ENCODE measurements at places on chromosomes 13 and 19.

DNA sequence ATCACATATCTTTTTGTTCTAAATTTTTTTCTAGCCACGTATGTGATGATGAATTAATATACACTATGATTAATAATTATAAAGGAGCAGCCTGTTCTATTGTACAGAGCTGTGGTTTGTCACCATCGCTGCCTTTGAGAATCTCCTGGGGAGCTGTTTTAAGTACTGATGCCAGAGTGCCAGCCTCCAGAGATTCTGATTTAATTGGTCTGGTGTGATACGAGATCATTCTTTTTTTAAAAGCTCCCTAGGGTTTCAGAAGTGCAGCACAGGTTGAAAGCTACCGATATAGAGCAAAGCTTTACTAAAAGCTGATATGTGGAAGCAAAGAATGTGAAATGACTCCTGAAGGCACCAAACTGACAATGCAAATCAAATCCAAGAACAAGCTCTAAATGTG, 314.7 kb downstream of the ITGBL1 start:
- no peak for DNase-seq

GRCh38 chr19:50661766-50662650, 12.8 kb downstream of the C19orf81 start:
- DNase-seq: no peak

DNA sequence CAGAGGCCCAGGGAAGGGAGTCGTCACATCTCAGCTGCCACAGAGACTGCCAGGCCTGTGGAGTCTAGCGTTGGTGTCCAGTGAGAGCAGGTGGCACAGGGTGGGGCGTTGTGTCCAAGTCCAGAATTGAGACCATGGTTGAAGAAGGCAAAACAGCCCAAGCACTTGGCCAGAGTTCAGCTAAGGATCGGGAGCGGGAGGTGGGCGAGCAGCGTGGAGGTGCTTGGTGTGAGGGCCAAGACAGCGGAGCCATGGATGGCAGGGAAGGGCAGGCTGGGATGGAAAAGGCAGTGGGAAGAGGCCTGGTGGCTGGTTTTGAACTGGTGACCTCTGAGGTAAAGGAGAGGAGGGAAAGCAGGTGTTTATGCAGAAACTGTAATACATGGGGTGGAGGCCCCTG, 8.0 kb downstream of the IGFLR1 start:
- DNase-seq: no peak

- no peak for DNase-seq
These were observed 5.9 kb downstream of the ZSCAN22 start for GRCh38 chr19:58332697-58333096.

GRCh38 chr13:30751183-30751933, 16.0 kb downstream of the ALOX5AP start:
- no peak for DNase-seq

DNA sequence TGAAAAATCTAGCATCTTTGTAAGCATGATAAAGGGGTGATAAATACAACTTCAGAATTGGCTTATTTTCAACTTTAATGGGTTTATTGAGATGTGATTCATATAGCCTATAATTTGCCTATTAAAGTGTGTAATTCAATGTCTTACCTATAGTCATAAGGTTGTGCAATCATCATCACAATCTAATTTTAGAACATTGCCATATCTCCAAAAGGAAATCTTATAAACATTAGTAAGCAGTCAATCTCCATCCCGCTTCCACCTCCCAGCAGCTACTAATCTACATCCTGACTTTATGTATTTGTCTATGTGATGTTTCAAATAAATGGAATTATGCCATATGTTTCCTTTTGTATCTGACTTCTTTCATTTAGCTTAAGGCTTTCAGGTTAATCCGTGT, 145.2 kb upstream of the KLHL1 start:
- no peak for DNase-seq

DNA sequence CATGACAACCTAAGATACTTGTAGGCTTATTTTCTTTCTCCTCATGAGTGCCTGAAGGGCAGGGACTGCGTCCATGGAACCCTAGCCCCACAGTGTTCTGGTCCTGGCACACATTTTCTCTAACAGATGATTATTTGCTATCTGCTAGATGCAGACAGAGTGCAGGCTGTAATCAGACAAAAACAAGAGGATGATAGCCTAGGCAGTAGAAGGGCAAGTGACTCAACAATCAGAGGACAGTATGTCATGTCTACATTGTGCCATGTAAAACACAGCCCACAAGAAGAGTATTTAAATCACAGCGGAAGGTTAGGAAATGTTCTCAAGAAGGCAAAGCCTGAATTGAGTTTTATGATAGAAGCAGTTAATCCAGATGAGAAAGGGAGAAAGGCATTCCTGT, 29.3 kb downstream of the MIPEP start:
- no peak for DNase-seq

GRCh38 chr19:47404334-47405196, 14.8 kb downstream of the MEIS3 start:
- DNase-seq: no peak

DNA sequence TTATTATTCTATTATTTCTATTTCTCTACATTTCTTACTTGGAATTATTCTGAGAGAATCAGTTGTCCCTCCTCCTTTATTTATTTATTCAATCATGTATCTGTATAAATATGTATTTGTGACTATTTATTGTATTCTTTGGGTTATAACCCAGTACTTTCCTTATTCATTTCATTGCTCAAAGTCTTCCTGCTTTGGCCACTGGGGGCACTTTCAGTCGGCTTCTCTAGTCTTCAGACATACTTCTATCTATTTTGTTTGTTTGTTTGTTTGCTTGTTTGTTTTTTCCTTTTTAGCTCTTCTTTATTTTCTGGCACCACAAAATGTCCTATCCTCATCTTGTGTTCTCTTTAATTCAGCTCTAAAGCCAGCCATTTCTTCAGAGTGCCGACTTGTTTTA, 260.4 kb downstream of the NALCN start:
- DNase-seq: no peak

GRCh38 chr19:4196587-4197148, 14.2 kb downstream of the ANKRD24 start:
- DNase-seq: no peak

GRCh38 chr19:33442706-33443105, 69.2 kb downstream of the CEBPG start:
- DNase-seq: no peak

DNA sequence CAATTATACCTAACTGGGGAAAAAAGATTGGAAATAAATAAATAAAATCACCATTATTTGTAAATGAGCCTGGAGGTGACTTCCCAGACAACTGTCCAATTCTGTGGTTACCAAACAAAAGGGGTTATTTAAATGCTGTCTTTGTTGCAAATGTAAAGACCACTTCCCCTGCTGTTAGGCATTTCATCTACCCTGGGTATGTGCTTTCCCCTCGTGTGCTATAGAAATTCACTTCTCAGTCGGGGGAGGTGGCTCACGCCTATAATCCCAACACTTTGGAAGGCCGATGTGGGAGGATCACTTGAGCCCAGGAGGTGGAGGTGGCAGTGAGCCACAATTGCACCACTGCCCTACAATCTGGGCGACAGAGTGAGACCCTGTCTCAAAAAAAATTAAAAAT, 101.9 kb upstream of the AKAP11 start:
- DNase-seq: no peak

- DNase-seq: no peak
These were observed 4.6 kb downstream of the NECTIN2 start for GRCh38 chr19:44850641-44851109.

GRCh38 chr19:5070930-5071329, 102.0 kb downstream of the KDM4B start:
- no peak for DNase-seq

GRCh38 chr13:93786846-93787489, 560.4 kb downstream of the GPC6 start:
- no peak for DNase-seq

DNA sequence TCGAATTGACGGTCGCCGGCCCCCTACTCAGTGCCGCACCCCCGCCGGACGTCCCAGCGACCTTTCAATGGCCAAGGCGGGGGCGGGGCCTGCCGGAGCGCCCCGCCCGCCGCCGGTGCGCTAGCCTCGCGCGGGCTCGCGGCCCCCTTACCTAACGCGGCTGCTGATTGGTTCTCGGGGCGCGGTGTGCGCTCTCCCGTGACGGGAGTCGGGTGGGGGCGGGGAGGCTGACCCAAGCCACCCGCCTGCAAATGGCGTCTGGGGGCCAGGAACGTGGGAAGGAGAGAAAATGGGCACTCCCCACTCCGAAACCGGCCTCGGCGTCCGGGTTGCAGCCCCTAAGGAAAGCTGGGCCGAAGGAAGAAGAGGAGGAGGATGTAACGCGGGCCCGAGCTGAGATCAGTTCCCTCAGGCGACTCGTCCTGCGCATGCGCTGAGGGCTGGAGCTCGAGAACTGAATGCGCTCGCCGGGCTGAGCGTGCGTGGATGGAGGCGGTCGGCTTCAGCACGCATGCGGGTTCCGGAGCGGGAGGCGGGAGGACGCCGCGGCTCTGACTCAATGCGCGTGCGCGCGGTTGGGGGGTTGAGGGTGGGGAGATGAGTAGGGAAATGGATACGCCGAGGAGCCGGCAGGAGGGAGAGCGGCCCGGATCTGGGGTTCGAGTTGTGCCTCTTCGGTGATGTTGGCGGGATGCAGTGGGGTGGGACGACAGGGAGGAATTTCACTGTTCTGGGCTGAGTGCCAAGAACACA, at the start of gene SMG9:
TSS of gene SMG9 (minus strand) at position 460 of the 753 bp plus-strand sequence. CDS start 4,221 bp downstream, outside the sequence.
- peak; percentile 93 for DNase-seq

- no peak for DNase-seq
These were observed 13.9 kb downstream of the ZNF543 start for GRCh38 chr19:57334191-57334590.

DNA sequence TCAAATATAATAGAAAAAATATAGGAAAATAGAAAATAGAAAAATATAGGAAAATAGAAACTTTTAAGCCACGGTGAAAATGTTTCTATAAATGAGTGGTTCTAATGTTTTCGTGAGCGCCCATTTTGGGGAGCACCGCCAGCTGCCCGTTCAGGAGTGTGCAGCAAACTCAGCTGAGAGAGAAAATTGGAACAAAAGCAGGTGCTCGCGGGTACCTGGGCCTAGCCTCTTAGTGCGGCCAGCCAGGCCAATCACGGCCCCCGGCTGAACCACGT, 204 bp upstream of the PDX1 start:
- DNase-seq: no peak

DNA sequence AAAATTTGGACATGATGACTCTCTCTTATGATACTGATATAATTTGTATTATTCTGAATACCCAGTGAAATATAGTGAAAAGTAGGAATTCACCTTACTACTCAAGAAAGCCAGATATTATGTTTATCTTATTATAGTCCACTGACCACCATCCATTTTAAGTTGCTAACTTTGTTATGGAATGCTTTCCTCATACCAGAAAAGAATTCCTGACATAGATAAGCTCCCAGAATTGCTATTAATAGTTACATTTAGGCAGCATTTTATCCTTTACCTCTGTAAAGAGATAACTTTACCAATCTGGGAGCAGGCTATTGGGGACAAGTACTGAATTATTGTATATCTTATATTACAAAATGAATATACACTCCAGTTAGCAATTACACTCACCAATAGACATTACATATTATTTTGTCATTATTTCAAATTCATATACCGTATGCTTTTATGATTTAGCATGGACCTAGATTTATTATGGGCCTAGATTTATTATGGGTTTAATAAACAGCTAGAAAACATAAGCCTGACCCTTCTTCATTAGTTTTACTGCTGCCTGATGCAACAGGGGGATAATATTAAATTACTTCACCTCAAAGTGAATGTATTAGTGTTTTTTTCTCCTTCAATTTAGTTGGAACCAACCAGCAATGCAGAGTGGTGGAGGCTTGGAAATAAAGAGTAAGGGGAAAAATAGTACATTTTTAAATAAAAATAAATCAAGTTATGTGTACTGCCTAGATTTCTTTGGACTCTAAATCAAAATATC, 1886.1 kb downstream of the PCDH9 start:
- DNase-seq: no peak

DNA sequence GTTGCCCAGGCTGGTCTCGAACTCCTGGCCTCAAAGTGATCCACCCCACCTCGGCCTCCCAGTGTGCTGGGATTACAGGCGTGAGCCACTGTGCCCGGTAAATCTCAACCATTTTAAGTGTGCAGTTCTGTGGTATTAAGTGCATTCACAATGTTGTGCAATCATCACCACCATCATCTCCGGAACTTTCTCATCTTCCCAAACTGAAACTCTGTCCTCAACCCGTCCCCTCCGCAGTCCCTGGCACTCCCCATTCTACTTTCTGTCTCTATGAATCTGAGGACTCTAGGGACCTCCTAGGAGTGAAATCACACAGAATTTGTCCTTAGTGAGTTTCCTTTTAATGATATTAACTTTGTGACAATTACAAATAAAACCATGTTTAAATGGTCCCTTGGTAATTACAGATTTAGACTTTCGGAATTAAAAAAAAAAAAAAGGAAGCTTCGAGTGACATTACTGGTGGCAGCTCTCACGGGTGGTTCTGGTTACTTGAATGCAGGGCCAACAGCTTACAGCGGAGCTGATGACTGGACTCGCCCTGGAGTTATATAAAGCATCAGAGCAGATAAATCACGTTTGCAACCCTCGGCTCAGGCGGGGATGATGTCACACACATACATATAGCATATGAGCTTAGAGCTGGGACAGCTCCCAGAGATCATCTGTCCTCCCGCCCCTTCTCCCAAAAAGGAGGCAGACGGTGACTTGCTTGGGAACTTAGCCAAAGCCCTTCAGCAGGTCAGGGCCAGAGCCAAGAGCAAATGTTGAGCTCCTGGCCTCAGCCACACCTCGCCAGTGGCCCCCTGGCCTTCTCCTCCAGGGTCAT, 89.8 kb downstream of the ZNF557 start:
- DNase-seq: no peak

GRCh38 chr13:31282741-31283455, 83.1 kb downstream of the B3GLCT start:
- no peak for DNase-seq

DNA sequence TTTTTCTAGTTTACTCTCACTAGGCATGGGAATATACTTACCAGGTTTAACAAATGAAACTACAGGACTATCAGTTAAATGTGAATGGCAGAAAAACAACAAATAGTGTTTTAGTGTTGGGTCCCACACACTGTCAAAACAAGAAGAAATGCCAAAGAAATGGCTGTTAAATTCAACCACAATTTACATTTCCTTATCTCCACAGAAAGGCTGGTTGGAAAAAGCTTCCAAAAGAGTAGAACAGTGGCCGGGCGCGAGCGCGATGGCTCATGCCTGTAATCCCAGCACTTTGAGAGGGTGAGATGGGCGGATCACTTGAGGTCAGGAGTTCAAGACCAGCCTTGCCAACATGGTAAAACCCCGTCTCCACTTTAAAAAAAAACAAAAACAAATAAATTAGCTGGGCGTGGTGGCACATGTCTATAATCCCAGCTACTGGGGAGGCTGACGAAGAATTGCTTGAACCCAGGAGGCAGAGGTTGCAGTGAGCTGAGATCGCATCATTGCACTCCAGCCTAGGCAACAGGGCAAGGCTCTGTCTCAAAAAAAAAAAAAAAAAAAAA, 66.5 kb downstream of the SERP2 start:
- DNase-seq: no peak
